ENCODE measurements at places on chromosomes 2 and 18.

- DNase-seq: no peak
Observed at GRCh38 chr2:220076734-220077133, 449.3 kb downstream of the SLC4A3 start.

- DNase-seq: no peak
Observed at GRCh38 chr2:37926635-37927034, 1.5 kb downstream of the RMDN2 start.

DNA sequence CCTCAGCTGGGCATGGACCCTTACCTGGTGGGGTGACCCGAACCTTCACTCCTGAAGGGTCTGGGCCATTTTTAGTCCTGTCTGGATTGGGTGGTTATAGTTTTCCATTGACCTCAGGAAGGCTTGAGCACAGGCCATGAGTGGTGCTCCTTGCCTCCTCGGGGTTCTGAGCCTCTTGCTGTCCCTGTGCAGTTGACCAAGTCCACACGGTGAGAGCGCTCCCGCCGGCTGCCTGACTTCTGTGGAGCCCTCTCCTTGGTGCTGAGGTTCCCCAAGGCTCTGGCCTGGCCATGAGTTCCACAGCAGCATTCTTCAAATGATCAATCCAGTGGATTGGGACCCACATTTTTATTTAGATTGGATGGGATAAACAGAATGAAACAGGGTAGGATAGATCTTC is 159.5 kb downstream of the SEPTIN10 start:
- DNase-seq: no peak

DNA sequence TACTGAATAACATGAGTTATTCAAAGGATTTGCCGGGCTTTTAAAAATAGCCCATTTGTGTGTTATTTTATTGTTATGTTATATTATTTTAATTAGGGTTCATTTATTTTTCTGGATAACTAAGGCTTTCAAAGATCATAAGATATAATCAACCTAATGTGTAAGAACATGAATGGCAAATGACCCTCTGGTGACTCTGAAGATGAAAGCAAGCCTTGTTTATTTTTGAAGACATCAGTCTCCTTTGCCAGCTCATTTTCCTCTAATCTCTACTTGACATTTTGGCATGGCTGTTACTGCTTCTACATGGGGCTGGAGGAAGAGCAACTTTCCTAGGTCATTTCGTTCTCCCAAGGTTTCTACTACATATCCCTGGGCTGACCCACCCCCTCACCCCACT is 10.6 kb downstream of the FAP start:
- DNase-seq: no peak

GRCh38 chr2:45382744-45383143 is 228.3 kb downstream of the SRBD1 start:
- no peak for DNase-seq

DNA sequence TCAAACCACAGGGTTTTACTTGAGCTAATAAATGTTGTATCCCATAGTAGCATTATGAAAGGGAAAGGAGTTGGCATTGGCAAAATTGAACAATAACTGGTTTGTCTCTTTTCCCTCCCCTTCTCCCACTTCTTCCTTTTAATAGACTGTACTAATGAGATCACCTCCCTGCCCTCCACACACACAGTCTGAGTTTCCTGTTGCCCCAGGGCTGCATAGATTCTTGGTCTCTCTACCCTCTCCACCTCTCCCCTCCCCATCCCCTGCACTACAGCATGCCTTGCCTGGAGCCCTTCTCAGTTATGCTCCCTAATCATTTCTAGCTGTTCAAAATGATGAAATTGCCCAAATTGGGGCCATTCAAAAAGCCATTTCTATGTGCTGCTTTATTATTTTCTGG is 37.2 kb upstream of the NEMP2 start:
- peak; percentile 57 for DNase-seq

GRCh38 chr18:2060086-2060485 is 511.2 kb downstream of the METTL4 start:
- no peak for DNase-seq

GRCh38 chr2:160253440-160254188 is 53.5 kb upstream of the ITGB6 start:
- DNase-seq: no peak

DNA sequence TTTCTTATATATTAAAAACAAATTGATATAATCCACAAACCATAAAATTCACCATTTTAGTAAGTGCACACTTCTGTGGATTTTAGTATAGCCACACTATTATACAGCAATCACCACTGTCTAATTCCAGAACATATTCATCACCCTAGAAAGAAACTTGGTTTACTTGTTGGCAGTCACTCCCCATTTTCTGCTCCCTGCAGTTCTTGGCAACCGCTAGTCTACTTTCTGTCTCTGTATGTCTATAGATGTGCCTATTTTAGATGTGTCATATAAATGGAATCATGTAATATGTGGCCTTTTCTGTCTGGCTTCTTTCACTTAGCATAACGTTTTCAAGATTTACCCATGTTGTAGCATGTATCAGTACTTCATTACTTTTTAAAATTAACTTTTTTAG is 5.7 kb downstream of the CKAP2L start:
- DNase-seq: no peak

DNA sequence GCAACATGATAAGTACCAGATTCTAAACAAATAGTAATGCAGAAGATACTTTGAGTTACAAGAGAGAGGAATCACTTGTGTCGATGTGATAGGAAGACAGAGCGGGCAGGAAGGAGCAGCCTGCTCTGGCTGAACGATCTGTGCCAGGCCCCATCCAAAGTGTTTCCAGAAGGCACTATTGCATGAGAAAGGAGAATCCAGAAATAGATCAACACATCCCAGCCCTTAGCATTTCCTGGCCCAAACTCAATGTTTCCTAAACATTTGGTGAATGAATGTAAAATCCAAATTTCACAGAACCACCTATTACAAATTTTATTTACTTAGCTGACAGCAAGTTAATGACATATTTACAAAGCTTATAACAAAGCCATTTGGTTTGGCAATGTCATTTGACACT is 257.2 kb downstream of the TXNL1 start:
- DNase-seq: no peak

- no peak for DNase-seq
Observed at GRCh38 chr18:79899609-79900445, 51.6 kb downstream of the SLC66A2 start.

- DNase-seq: no peak
Observed at GRCh38 chr18:32160547-32160946, 29.3 kb upstream of the MEP1B start.

DNA sequence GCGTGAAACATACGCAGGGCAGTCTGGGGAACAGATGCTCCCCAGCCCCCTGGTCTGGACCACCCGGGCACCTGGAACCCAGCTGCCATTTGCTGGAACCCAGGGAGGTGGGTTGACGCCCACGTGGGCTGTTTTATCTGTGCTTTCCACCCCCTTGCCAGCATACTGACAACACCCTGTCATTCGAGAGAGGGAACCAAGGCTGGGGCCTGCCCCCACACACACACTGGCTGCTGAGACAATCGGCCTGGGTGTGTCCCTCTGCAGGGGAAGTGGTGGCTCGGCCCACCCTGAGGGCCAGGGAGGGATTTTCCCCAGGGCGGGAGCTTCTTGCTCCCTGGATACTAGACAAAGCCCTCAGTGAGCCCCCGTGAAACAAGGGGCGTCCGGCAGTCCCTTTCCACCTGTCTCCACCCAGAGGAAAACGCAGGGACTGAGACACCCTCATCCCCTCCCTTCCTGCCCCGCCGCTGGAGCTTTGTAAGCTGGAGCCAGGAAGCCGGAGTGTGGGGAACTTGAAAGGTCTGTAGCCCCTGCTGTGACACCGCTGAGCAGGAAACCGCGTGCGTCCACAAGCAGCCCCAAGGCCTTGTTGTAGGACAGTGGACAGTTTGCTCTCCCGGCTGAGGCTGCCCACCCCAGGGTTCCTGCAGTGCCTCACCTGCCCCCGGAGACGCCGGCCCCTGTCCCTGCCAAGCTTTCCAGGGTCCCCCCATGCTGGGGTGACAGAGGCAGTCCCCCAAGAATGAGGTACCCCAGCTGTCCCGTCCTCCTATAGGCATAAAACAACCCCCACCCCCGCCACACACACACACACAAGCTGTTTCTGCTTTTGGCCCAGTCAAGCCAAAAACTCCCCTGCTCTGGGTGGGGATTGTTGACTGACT is 14.1 kb upstream of the KLF11 start:
- DNase-seq: no peak

GRCh38 chr18:55494899-55495298 is 93.1 kb downstream of the TCF4 start:
- no peak for DNase-seq

DNA sequence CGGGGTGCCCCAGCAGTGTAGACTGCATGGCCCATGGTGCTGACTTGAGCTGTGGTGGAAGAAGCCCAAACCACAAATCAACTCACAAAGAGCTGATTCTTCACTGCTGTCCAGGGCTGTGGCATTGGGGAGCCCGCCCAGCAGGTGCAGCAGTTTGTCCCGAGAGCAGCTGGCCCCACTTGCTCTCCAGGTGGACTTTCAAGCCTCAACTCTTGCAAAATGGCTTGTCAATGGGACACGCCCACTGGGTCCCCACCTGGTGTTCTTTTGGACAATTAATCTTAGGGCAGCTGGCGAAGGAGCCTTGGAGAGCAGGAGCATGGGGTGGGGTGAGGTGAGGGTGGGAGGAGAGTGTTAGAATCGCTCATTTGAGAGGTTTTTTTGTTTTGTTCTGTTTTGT is 117.9 kb downstream of the MYCN start:
- DNase-seq: no peak

- no peak for DNase-seq
Observed at GRCh38 chr18:79578396-79579260, 101.0 kb upstream of the CTDP1 start.

DNA sequence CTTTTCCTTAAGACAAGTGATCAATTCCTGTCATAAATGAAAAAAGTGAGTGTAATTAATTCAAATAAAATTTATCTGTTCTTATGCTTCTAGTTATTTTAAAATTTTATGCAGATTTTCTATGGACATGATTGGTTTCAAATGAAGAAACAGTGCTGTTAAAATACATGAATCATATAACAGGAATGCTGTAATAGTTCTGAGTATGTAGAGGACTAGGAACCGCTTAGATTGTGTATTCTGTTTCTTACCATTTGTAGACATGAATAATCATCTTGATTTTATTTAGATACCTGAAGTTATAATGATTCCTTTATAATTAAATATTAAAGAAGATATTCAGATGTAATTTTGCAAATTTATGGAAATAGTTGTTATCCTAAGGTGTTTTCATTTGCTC is 3.5 kb downstream of the ACTR2 start:
- no peak for DNase-seq

DNA sequence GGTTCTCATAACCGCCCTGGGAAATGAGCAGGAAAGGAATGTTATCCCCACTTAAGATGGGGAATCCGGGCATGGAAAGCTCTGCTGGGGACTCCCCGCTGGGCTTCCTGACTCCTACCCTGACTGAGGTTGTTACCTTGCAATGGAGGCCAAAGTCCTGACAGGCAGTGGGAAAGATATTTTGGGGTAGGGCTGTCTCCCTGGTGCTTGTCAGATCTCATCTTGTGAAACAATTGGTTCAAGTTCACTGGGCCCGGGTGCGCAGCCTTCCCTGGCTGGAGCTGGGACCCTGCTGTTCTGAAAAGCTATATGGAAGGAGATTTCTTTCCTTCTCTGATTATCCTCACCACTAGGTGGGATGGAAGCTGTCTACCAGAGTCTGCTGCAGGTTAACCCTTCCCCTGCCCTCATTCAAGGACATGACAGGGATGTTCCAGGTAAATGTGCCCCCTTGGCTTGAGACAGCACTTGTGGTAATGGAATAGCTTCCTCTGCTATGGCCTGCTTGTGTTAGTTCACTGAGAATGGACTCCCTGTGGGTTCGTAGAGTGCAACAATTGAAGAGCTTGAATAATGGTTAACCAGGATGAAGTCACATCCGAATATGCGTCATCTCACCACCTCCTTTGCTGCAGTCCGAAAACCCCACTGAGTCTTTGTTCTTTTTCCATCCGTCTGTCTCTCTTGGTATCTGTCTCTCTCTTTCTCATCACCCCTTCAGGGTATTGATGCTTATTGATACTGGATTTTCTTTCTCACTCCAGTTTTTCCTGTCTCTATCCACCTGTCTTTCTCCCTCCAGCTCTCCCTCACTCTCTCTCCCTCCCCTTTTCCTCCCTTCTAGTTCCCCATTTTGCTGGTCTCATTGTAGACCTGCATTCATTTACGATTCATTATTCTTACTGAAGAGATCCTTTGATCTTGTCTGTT is 67.8 kb upstream of the EPAS1 start:
- DNase-seq: no peak

DNA sequence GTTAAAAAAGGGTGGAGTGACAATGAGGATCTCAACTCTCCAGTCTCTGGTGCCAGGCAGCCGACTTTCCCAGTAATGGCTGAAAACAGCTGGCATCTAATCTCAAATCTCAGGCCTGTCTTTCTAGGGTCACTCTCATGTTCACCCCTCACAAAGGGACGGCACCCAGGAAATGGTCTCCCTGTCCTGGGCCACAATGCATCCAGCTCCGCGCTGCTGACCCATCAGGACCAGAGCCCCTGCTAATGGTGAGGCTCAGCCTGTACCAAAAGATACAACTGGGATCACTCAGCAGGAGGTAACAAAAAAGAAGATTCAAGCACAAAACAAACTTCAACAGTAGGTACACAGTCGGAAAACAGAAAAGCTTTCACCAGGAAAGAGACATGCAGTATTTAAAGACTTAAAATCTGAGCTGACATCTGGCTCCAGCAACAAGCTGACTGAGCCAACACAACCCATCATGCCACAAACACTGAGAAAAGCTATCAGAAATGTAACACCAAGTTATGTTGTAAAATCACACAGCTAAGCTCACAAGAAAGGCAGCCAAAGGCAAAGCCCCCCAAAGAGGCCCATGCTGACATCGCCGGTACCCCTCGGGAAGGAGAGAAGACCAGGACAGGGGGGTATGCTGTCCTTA is 13.6 kb upstream of the KIDINS220 start:
- no peak for DNase-seq

- DNase-seq: no peak
Observed at GRCh38 chr2:191892391-191892790, 45.5 kb upstream of the CAVIN2 start.

- DNase-seq: no peak
Observed at GRCh38 chr18:49094136-49094535, 143.4 kb upstream of the SMAD7 start.

GRCh38 chr2:33340280-33340679 is 136.2 kb upstream of the RASGRP3 start:
- no peak for DNase-seq

- no peak for DNase-seq
Observed at GRCh38 chr2:109702250-109702985, 88.3 kb downstream of the SOWAHC start.

- no peak for DNase-seq
Observed at GRCh38 chr2:70930371-70931329, 5.0 kb upstream of the ATP6V1B1 start.
